Stimulated activated CD8-positive, alpha-beta memory T cell treated with anti-CD3 and anti-CD28 coated beads, Interleukin-15, amount 100 ng/mL, for 1 hour (primary cell): ENCODE measurements at places on chromosomes 16 and 17.

DNA sequence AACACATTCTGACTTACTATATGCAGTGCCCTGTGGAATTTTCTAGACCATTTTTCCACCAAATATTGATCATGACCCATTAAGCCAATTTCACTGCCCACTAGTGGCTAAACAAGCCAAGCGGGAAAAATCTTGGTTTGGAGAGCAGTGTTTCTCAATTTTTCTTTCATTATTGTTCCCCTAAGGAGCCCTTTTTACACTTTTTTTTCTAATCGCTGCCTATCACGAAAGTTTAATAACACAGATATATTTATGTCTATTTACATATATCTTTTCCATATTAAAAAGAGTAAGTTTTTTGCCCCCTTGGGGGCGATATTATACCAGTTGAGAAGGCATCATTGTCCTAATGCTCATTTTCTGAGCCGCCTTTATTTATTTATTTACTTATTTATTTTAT is 10.8 kb upstream of the TLCD3B start:
- DNase-seq, result no peak

- DNase-seq, result no peak
Measured at GRCh38 chr17:65925606-65926307, 266.2 kb downstream of the CEP112 start.

DNA sequence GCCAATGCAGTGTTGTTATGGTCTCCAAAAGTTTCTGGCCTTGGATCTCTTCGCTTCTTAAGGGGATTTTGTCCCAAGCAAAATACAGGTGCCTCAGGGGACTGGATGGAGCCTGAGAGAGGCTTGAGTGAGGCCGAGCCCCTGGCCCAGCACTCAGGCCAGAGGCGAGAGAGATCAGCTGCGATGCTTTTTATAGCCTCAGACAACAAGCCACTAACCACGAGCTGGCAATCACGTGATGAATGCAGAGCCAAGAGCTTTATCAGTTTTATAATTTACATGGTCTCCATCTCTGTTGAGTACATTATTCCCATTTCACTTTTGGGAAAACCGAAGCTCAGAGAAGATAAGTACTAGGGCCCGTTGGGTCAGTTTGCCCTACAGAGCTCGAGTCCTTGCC is 360.0 kb upstream of the CDH5 start:
- DNase-seq, result no peak

DNA sequence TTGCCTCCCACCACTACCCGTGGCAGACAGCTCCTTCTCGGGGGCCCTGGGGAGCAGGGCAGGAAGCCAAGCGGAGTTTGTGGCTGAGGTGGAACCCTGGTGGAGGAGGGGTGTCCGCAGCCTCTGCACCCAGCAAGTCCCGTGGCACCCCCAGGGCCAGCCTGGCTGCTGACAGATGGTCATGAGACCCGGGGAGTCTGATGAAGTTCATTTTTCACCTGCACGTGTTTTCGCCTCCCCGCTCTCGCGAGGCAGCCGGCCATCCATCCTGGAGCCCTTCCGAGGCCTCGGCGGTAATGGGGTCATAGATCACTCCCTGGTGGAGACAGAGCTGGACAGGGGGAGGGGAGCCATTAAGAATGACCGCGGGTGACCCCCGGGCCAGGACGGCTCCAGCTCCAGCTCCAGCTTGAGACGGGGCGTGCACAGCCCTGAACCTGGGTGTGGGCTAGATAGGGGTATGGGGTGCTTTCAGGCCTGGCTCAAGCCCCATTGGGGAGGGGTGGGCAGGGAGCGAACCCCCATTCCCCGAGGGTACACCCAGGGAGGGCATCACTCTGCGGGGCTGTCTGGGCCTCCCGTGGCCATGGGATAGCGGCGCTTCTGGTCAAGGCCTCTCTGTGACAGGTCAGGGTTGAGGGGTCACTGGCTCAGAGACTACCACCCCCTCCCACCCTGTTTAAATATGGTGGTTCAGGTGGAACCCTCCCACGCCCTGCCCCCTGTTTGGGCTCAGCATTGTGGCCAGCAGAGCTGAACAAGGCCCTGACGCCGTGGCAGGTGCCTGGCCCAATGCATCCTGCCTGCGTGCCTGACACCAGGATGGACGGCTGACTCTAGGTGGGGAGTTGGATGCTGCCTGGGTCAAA is 227.4 kb upstream of the GSE1 start:
- no peak for DNase-seq

DNA sequence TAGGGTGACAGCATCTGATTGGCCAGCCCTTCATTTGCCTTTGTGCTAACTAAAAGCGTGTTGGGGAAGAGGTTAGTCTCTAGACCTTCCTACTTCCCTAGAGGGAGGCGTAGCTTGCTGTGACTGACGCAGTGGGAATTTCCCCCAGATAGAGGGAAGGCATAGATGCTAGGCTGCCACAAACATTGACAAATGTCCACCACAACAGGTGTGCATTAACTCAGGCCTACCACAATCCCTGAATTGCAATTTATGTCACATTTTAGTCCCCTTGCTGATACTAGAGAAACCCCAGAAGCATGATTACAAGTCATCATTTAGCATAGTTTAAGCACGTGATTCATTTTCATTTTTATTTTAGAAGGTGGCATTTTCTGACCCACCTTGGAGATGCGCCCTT is 76.3 kb upstream of the WSB1 start:
- DNase-seq, result no peak

- DNase-seq, result no peak
Measured at GRCh38 chr17:13952009-13952750, 117.1 kb upstream of the COX10 start.

DNA sequence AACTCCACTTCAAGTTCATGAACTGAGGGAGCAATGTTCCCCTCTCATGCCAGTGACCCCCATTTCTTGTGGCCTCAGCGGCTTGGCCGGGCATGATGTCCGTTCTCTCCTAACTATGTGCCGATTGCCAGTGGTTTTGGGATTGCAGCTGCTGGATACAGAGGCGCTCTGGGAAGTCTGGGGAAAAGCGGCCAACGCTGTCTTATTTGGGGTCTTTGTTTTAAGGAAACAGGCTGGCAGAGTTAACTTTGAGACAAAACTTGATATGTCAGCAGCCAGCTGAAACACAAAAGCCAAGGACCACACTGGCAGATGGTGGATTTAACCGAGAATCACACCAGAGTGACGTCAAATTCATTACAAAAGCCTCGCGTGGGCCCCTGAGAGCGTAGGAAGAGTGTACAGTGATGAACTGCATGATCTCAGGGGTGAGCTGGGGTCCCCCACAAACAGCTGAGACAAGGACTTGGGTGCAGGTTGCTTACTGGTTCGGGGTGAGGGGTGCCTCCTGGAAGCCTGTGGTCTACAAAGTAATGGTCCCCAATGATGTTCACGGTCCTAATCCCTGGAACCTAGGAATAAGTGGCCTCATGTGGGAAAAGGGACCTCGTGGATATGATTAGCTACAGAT is 180.4 kb downstream of the IRF8 start:
- DNase-seq, result no peak

DNA sequence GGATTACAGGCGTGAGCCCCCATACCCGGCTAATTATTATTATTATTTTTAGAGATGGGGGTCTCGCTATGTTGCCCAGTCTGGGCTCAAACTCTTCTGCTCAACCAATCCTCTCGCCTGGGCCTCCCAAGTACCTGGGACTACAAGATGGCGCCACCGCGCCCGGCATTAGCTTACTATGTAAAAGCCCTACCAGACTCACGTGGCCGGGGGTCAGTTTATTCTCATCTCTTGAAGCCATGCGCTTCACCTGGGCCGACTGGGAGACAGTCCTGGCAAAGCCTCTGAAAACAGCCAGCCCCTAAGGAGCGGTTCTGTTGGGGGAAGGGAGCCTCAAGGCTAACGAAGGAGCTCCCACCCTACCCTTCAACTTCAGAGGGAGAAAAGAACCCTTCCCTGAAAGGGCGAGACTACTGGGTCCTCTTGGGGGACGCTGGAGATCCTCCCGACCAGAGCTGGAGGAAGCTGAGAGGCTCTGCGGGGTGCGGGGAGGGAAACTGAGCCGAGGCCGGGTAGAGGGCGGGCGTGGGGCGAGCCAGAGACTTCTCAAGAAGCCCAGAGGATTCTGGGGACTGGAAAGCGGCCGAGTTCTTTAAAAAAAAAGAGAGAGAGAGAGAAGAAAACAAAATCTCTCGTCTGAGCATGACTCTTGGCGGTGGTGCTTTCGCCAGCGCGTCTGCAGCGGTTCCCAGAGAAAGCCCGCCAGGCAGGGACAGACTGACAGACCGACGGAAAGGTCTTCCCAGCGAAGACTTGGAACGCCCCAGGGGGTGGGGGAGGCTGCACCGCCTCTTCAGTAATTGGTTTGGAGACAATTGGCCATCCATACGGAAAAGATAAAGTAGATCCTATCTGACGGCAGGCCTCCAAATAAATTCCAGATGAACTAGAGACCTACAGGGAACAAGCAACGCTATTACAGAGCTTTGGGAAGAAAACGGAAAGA is 5.6 kb upstream of the TUBG2 start:
- DNase-seq, result no peak

GRCh38 chr17:30379303-30379902 is 676 bp downstream of the CPD start:
- no peak for DNase-seq

GRCh38 chr16:80806927-80807340 is 2.5 kb upstream of the CDYL2 start:
- DNase-seq, result no peak

DNA sequence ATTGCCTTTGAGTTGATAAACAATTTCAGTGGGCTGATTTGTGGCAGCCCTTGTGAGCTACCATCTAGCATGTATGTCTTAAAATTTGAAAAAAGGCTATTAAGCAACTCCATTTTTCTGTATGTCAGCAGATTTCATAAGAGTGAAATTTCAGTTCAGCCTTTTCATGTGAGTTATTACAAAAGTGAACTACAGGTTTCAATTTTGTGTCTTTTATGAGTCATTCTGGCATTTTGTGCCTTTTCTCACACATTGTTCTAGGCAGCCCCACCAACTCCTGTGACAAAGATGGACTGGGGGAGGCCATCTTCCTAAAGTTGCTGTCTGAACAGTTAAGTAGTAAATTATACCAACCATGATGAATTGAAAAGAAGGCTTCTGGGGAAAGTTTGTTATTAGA is 52.1 kb downstream of the USP10 start:
- DNase-seq, result no peak

- DNase-seq, result no peak
Measured at GRCh38 chr17:56373981-56374833, 219.3 kb upstream of the NOG start.

GRCh38 chr17:32701871-32702270 is 175.1 kb downstream of the MYO1D start:
- no peak for DNase-seq

- DNase-seq, result no peak
Measured at GRCh38 chr17:41710472-41711090, 1.6 kb upstream of the GAST start.

- DNase-seq, result no peak
Measured at GRCh38 chr17:19273731-19274130, 36.6 kb downstream of the EPN2 start.

- DNase-seq, result no peak
Measured at GRCh38 chr17:70100983-70101382, 26.0 kb downstream of the KCNJ16 start.
